ENCODE measurements at places on chromosomes 7 and 10. TPM values are rescaled to one million over a fixed set of nuclear protein-coding genes. Genes with fewer than 3 reads are reported as not detected.

- DNase-seq, result no peak
These were observed 484 bp upstream of the DLX5 start for GRCh38 chr7:97025130-97025499.

H2BK1 gene
- not detected for total RNA-seq

WDFY4 gene
- 4.9 TPM for total RNA-seq

TMEM139 gene
- not detected for total RNA-seq

DNA sequence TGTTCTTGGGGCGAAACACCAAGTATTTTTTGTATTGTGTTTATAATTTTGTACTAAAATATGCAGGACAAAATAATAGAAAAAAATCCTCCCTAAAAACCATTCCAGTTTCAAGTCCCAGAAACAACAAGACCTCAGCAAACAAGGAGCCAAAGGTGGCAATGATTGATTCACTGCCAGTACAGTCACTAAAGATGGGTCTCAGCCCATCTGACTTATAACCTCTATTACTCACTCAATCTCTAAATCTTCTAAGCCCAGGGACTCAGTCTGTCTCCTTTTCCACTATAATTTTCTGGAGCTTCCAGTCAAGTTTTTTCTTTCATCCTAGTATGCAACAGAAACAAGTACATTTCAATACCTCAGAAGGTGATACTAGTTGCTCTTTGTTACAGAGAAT is 33.3 kb downstream of the SNX13 start:
- no peak for DNase-seq

GTF2IRD1 gene
- 17.1 TPM for total RNA-seq

ADAP1 gene
- 42.5 TPM for total RNA-seq

SRRM3 gene
- 3.9 TPM for total RNA-seq

KEL gene
- total RNA-seq, result not detected

GRCh38 chr7:19239951-19240350 is 94.7 kb upstream of the FERD3L start:
- no peak for DNase-seq

DNA sequence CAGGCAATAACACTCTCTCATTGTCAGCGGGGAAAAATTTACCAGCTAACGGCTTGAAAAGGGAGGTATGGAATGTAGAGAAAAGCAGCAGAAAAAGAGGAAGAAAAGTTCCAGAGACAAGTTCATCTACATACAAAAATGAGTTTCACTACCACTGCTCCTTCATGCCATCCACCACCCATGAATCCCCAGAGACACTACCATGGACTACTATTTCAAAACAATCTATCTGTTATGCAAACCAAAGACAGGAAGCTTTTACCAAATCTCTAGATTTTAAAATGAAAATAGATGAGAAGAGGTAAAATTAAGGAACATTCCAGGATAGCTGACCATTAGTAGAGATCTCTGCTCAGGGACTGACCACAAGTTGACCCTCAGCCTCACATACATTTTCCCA is 189.0 kb upstream of the GRM3 start:
- no peak for DNase-seq

CTAGE8 gene
- total RNA-seq, result 0.49 TPM

PGAM2 gene
- 0.71 TPM for total RNA-seq

SHTN1 gene
- total RNA-seq, result 5.8 TPM

DNA sequence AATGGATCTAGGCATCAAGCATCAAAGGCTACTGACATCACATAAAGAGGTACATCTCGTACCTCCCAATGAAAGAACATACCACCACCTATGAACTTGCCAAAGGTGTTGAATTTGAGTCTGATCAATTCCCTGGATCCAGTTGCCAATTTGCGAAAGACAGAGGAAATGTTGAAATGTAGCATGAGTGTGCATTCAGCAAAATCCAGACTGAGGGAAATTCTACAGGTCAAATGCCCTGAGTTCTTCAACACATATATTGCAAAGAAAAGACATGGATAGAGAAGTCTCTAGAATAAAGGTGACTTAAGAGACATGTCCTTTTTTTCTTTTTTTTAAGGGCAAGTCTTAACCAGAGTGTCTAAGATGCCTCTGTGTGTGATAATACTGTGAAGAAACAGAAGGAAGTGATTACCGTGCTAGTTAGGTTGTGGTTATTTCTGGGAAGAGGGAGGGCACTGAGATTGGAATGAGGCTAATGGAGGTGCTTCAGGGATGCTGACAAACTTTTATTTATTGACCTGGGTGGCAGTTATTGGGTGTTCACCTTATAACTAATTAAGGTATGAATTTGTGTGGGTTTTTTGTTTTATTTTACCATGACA is 128.7 kb downstream of the SAMD9 start:
- DNase-seq, result no peak

GRCh38 chr7:132317701-132318351 is 258.4 kb downstream of the PLXNA4 start:
- DNase-seq, result no peak

- DNase-seq, result no peak
These were observed 146.5 kb downstream of the TMEM178B start for GRCh38 chr7:141220263-141220880.

DNA sequence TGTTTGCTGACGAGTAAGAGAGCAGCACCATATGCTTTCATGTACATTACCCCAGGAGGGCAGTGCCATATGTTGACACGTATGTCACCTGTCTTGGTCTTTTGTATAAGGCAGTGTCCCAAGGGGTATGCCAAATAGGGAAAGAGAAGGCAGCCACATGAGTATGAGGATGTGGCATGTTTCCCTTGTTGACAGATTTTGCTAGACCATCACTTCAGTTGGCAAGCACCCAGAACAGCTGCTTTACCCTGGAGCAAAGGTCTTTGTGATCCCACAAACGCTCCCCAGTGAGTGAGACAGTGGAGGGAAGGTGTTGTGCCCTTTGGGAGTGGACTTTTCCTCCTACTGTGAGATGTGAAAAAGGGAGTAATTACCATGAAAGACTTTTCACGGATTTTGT is 350.1 kb downstream of the ETV1 start:
- DNase-seq, result no peak

- DNase-seq, result no peak
These were observed 1073.9 kb downstream of the NXPH1 start for GRCh38 chr7:9507290-9507689.

DNA sequence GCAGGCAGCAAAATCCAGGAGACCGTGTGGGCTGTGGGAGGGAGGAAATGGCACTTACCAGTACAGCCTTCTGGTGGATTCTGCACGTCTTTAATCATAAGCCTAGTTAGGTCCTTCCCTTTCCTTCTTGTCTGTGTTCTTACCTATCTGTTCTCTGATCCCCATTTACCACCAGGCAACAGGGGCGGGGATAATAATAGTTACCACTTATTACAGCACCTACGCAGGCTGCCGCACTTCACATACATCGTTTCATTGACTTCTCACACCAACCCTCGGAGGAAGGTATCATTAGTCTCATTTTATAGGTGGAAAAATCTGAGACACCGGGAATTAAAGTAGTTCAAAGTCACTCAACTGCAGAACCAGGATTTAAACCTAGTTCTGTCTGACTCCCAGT is 4.5 kb upstream of the EPHA1 start:
- DNase-seq, result no peak

DNA sequence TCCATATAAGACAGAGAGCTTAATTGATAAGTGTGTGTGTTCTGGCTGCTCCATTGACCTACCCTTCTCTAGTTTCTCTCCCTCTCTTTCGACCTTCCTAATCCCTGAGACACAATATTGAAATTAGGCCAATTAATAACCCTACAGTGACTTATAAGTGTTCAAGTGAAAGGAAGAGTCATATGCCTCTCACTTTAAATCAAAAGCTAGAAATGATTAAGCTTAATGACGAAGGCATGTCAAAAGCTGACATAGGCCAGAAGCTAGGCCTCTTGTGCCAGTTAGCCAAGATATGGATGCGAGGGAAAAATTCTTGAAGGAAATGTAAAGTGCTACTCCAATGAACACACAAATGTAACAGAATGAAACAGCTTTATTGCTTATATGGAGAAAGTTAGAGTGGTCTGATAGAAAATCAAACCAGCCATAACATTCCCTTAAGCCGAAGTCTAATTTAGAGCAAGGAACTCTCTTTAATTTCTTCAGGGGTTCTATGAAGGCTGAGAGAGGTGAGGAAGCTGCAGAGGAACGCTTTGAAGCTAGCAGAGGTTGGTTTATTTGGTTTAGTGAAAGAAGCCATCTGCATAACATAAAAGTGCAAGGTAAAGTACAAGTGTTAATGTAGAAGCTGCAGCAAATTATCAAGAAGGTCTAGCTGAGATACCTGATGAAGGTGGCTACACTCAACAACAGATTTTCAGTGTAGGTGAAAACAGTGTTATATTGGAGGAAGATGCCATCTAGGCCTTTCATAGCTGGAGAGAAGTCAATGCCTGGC is 53.8 kb downstream of the ST7 start:
- DNase-seq, result no peak

AQP1 gene
- 191 TPM for total RNA-seq

PVRIG gene
- 0.95 TPM for total RNA-seq

DNA sequence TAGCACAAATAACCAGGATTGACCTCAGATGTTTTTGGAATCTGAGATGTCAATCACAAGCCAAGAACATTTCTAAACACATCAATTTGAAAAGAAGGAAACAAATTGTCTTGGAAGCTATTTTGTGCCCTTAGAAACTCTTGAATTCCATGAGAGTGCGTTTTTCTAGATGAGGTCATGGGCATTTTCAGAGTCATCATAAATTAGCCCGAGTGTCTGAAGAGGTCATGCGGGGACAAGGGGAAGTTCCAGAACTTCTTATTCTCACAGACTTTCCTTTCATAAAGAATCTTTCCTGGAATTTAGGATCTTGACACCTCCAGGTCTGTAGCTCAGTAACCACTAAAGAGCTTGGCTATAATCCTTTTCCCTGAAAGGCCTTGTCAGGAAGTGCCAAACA is 28.2 kb downstream of the IL2RA start:
- DNase-seq, result peak; percentile 20

- DNase-seq, result no peak
These were observed 8.8 kb downstream of the ASB10 start for GRCh38 chr7:151178236-151178635.

FRAT1 gene
- total RNA-seq, result 4.1 TPM

DNA sequence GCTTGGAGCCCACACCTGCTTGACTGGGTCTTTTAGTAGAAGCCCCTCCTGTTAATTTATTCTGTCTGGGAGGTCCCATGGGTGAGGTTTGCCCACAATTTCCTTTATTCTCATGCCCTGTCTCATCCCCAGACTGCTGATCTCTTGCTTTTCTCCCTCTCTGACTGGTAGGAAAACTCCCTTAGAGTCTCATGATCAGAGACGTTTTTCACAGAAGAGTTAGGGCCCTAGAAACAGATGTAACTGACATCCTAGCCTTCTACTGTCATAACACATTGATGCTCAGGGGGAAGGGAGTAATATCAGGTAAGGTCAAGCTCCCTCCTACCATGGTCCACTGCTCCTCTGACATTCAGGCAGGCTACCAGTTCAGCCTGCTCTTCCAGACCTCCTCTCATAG is 43.7 kb upstream of the WASL start:
- DNase-seq, result no peak

DNA sequence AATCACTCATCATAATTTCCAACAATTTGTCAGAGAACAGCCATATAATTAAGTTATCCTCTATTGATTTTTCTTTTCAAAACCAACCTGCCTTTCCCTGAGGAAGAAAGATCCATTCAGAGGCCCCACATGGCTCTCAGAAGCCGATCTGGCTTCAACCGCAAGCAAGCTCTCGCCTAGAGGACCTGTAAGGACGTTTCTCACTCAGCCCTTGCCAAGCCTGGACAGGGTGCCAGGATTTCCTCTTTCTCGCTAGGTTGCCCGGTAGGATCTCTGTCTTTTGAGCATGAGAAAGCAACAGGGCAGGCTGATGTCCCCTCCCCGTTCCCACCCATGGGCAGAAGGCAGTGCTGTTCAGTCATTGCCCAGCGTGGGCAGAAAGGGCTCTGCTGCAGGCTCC is 13.0 kb downstream of the AIFM2 start:
- DNase-seq, result no peak

DNA sequence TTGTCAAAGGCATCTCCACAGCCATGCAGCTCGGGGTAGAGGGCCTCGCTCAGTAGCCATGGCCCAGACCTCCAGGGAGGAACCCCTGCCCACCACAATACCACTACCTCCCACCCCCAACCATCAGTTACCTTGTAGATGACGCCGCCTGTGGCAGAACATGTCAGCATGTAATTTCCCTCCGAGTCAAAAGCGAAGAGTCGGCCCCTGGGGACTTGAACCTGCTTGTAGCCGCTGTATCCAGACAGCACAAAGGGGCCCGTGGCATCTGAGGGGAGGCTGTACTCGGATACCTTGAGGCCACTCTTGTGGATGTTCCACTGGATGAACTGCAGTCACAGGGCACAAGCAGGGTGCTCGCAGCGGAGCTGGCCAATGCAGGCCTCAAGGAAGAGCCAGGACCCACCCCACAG is 16.3 kb upstream of the CYREN start:
- no peak for DNase-seq

- peak; percentile 88 for DNase-seq
These were observed 1.8 kb downstream of the INPP5A start for GRCh38 chr10:132539431-132539839.

DNA sequence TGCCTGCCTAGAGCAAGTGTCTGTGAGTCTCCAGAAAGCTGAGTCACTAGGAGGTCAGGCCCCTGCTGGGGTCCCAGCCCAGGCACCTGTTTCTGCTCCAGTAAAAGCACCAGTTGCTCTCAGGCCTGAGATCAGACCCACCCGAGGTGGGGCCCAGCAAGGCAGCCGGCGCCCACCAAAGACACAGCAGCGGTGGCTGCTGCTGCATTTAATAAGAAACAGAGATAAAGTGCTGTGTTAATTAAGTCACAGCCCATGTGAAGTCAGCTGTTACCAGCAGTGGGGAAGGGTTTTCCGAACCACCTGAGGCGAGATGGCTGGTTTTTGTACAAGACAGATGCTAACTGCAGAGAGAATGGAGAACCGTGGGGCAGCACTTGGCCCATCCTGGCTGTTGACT is 12.1 kb upstream of the LRRC18 start:
- peak; percentile 34 for DNase-seq

- DNase-seq, result peak; percentile 53
These were observed 63.4 kb downstream of the CSGALNACT2 start for GRCh38 chr10:43201545-43202131.

DNA sequence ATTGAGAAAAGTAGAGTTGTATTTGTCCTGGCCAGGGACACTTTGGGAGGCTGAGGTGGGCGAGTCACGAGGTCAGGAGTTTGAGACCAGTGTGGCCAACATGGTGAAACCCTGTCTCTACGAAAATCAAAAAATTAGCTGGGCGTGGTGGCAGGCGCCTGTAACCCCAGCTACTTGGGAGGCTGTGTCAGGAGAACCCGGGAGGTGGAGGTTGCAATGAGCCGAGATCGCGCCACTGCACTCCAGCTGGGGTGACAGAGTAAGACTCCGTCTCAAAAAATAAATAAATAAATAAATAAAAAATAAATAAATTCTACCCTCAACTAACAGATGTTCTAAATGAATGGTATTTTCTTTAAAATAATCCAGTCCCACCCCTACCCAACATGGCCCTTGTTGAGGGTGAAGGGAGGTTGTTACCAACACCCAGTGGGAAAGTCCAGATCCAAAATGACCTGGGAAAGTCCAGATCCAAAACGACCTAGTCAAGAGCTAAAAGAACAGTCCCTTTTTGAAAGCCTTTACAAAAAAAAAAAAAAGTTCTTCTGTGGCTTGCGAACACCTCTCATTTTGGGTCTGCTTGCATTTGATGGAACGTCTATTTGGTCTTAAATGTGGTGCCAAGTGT is 16.0 kb downstream of the MXI1 start:
- DNase-seq, result no peak

ITIH5 gene
- total RNA-seq, result 48.2 TPM

- no peak for DNase-seq
These were observed 484.0 kb upstream of the GALNT17 start for GRCh38 chr7:70647801-70648498.

GRCh38 chr10:46198516-46198915 is 88.3 kb upstream of the ANTXRL start:
- no peak for DNase-seq

- DNase-seq, result no peak
These were observed 121.1 kb downstream of the CFTR start for GRCh38 chr7:117600911-117601310.

All from sigmoid colon (tissue), 7 donors.